Inflammatory macrophage treated with lipopolysaccharide for 1 hour (primary cell): ENCODE measurements at places on chromosomes 11 and 22.

DNA sequence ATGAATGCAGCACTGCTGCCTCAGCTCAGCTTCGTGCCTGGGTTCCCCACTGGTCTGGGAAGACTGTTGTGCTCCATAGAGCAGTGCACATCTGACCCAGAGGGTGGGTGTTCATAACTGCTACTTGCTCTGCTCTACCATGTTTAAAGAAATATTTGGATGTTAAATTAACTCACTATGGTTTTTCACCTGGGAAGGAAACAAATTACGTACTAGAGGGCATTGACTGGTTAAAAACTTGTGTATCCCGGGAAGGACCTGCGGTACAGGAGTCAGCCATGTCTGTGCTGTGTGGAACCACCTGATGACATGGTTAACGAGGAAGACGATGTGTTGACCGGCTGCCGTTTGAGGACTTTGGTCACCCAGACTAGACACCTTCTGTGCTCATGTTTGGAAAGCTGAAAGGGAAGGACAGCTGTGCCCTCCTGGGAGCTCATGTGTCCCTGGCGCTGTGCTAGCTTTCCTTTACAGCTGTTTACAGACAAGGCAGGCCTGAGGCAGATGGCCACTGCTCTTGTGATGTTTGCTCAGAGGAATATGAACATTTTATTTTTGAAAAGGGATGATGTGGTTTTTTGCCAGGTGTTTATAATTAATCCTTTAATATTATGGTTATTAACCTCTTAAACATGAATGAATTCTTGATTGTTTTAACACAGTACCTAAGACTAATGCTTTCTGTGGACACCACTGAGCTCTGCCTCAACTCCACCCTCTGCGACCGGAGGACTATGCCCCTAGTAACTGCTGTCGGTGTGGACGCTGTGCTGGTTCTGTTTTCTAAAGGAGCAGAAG lies 14.3 kb upstream of the AIFM3 start:
- DNase-seq: no peak

- DNase-seq: no peak
Observed at GRCh38 chr11:6900327-6900999, 8.2 kb upstream of the OR2D2 start.

DNA sequence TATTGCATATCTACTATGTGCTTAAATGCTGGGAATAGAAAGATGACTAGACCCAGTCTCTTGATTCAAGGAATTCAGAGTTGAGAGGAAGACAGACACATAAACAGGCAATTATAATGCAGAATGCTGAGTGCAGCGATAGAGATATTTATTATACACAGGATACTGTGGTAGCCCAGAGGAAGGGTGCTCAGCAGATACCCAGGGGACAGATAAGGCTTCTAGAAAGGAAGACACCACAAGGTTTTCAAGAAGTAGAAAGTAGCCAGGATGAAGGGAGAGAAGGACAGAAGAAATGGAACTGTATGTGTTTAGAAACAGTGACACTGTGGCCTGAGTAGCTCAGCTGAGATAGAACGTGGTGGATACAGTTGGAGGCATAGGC lies 79.4 kb upstream of the NNMT start:
- no peak for DNase-seq

DNA sequence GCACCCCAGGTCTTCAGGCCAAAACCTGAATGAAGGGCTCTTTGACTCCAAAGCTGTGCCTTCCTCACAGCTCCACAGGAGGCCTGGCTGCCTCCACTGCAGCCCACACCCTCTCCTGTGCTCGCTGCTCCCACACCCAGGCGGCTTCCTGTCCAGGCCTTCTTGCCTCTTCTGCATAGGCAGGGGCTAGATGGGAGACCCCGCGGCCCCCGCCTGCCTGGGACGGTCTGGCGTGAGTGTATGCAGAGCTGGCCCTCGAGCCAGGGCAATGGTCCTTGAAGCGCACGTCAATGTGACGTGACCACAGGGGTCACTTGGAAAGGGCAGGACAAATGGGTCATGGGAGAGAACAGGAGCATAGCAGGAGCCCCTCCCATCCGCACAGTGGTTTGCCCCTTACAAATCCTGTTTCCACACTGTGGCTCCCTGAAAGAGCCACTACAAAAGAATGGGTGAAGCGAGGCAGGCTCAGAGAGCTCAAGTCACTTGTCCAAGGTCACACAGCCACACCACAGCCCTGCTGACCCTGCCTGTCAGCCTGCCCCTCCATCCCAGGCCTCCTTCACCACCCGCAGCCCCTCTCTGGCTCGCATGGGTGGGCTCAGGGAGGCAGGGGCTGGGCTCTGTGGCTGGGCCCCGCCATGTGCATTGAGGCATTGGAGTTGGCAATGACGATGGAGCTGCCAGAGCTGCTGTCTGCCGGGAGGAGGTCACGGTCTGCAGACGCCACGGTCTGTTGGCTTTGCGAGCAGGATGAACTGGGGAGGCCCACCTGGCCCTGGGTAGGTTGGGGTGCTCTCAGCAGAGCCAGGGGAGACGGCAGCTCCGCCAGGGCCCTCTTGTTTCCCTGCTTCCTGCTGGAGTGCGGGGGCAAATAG lies 71.2 kb upstream of the WNT11 start:
- DNase-seq: no peak

DNA sequence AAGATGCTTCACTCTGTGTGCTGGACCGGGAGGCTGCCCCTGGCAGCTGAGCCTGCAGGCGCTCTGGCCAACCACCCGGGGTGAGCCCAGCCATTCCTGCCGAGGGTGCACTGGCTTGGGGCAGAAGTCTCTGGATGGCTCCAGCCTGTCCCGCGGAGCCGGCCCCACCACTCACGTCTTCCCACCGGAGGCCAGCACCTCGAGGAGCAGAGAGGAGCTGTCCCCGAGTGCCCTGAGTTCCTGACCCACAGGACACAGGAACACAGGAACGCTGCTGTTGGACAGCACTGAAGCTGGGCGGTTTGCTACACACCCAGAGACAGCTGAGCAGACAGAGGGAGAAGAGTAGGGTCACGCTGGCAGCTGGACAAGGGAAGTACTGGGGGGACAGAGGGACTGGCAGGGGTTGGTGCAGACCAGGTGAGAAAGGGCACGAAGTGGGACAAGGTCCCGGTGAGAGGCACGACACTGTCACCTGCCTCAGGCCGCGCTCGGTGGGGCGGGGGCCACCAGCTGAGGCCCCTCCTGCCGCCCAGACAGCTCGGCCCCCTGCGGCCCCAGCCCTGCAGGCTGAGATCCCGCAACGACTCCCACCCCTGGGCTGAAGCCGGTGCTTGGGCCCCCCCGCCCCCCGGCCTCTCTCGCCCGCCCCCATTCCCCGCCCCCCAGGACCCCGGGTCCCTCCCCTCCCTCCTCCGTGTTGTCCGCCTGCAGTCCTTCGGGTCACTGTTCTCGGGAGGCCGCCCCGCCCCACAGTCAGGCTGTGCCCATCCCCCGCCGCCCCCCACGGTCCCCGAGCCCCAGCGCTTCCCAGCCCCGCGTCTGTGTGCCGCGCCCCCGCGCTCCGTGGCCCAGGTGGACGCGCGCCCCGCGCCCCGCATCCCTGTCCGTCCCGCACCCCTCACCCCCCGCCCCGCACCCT lies 624 bp upstream of the B4GALNT4 start:
- no peak for DNase-seq

- no peak for DNase-seq
Observed at GRCh38 chr11:85123752-85124231, 503.4 kb downstream of the DLG2 start.

GRCh38 chr11:125368757-125369156 lies 127.3 kb downstream of the FEZ1 start:
- DNase-seq: no peak

DNA sequence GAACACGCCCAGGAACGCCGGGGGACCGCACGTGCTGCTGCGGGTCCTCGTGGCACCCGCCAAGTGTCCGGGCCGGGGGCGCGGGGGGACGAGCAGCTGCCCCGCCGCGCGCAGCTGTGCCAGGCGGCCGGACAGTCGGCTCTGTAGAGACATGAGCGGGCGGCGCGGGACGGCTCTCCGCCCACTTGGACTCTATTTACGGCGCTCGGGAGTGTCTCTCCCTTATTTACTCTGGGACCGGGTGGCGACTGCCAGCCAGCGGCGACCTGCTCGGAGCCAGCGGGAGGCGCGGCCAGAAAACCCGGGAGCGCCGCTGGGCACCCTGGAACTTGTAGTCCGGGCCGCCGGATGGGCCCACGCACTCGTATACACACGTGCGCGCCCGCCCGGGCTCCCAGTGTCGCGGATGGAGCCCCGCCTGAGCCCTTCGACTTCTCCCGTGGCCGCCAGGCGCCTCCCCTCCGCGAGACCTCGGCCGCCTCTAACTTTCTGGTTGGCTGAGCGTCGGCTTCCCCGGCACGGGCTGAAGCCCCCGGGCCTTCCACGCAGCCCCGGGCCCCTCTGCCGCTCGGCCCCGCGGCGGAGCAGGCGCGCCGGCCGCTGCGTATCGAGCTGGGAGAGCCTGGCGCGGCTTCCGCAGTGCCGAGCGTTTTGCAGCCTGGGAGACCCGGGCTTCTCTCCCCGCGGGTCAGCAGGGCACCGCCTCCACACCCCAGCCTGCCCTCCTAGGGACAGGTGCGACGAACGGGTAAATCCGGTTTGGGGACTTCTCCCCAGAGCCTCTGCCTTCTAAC lies at the start of gene MACROD1:
Gene MACROD1 (minus strand): TSS at position 272 of the 794 bp plus-strand sequence. CDS start 119 bp downstream, at position 153.
- DNase-seq: peak; percentile 65
